CD4-positive, alpha-beta T cell treated with Interleukin-21 for 1 hour (primary cell): ENCODE measurements at places on chromosomes 7 and 10.

DNA sequence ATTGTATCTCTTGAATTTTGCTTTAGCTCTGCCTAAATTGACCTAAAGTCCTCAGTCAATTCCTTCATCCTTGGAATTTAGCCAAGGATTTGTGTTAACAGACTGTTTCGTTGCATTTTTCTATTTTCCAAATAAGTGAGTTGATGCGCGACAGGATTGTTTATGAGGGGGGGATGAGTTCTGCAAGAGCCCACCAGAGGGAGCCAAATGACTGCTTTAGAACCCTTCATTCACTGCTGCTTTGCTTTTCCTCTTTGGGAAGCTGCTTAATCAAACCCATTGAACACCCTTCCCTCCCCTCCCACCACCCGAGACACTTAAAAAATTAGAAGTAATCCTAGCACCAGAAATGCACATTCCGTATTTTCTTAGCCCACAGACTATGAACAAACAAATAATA lies 33.7 kb upstream of the PTF1A start:
- DNase-seq = peak; percentile 32

GRCh38 chr10:77247031-77247990 lies 390.3 kb downstream of the KCNMA1 start:
- no peak for DNase-seq

DNA sequence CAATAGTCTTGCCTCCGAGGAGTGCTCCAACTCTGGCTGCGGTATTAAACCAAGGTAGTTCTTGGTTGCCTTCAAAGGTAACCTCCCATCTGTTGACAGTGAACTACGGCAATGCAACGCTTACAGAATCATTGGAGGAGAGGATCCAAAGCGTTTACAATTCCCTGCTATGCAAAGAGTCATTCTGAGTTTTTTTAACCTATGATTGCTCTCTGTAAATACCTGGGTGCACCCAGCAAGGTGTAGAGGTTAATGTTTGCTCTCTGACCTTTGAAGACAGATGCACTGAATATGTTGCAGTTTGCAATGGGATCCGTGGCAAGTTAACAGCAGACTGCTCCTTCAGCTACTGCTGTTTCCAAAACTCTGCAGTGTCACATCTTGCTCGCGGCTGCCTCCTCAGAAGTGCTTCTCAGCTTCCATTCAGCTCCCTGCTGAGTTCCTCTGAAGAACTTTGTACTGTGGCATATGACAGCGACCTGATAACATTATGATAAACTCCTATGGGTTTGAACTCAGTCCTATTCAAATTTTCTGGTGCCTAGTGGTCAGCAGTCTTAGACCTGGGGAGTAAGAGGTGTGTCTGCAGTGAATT lies 29.0 kb downstream of the KIAA1217 start:
- no peak for DNase-seq

GRCh38 chr7:117562759-117563158 lies 82.9 kb downstream of the CFTR start:
- DNase-seq = no peak

- DNase-seq = peak; percentile 69
These were observed 101.4 kb upstream of the FAM133B start for GRCh38 chr7:92691578-92691977.
